Mammary microvascular endothelial cell (primary cell): ENCODE measurements at places on chromosomes 7 and 10. TPM values are rescaled to one million over a fixed set of nuclear protein-coding genes. Genes with fewer than 3 reads are reported as not detected.

TFEC gene
- 8.3 and 10.9 TPM in 2 replicates for total RNA-seq

GDF2 gene
- total RNA-seq: not detected in 2 replicates

FOXP2 gene
- total RNA-seq: 0.34 and 1.5 TPM in 2 replicates

ZCWPW1 gene
- total RNA-seq: 0.60 and 0.98 TPM in 2 replicates

EVX1 gene
- total RNA-seq: not detected in 2 replicates

CHCHD3 gene
- total RNA-seq: 63.8 and 73.4 TPM in 2 replicates

MLXIPL gene
- not detected in 2 replicates for total RNA-seq

TMEM26 gene
- not detected in 2 replicates for total RNA-seq

HOXA6 gene
- 4.0 and 6.5 TPM in 2 replicates for total RNA-seq

PRTFDC1 gene
- total RNA-seq: 7.8 and 9.4 TPM in 2 replicates

AMZ1 gene
- not detected in 2 replicates for total RNA-seq

HKDC1 gene
- total RNA-seq: 0.05 TPM in 1 of 2 replicates, not detected in the other

TRIM73 gene
- total RNA-seq: 0.05 TPM in 1 of 2 replicates, not detected in the other

SPOCK2 gene
- total RNA-seq: 0.53 and 1.2 TPM in 2 replicates

NPC1L1 gene
- total RNA-seq: not detected in 2 replicates

EBLN1 gene
- total RNA-seq: not detected in 2 replicates

PDE1C gene
- 7.2 and 9.5 TPM in 2 replicates for total RNA-seq

SLC26A5 gene
- total RNA-seq: not detected in 2 replicates

PLEKHS1 gene
- total RNA-seq: not detected in 2 replicates

TLX1 gene
- total RNA-seq: not detected in 2 replicates

H2AZ2 gene
- 204 and 221 TPM in 2 replicates for total RNA-seq

SLC18A3 gene
- total RNA-seq: not detected in 2 replicates

SLC16A12 gene
- not detected in 2 replicates for total RNA-seq

PNLIPRP2 gene
- not detected in 2 replicates for total RNA-seq

ELFN1 gene
- total RNA-seq: 0.84 and 1.1 TPM in 2 replicates

TAS2R3 gene
- not detected in 2 replicates for total RNA-seq

STK31 gene
- total RNA-seq: 0.05 TPM in 1 of 2 replicates, not detected in the other

PRKCQ gene
- 0.05 and 0.07 TPM in 2 replicates for total RNA-seq

CCDC3 gene
- total RNA-seq: 1.6 and 2.4 TPM in 2 replicates

ZNF680 gene
- total RNA-seq: 3.7 and 6.1 TPM in 2 replicates

CPA2 gene
- total RNA-seq: not detected in 2 replicates

HTR5A gene
- total RNA-seq: not detected in 2 replicates

KLLN gene
- total RNA-seq: 0.10 and 0.13 TPM in 2 replicates

CAV2 gene
- total RNA-seq: 314 and 335 TPM in 2 replicates

PTN gene
- 0.07 TPM in 1 of 2 replicates, not detected in the other for total RNA-seq

ADK gene
- 47.6 and 51.2 TPM in 2 replicates for total RNA-seq

GSTO2 gene
- 0.30 and 0.33 TPM in 2 replicates for total RNA-seq

UPK3BL2 gene
- total RNA-seq: 0.67 and 1.6 TPM in 2 replicates

OR13A1 gene
- total RNA-seq: not detected in 2 replicates

EN2 gene
- total RNA-seq: not detected in 2 replicates

ENTPD1 gene
- total RNA-seq: 3.5 and 6.2 TPM in 2 replicates

ARHGEF35 gene
- total RNA-seq: 0.69 and 0.73 TPM in 2 replicates

SPACDR gene
- total RNA-seq: 0.87 and 3.4 TPM in 2 replicates

DRGX gene
- total RNA-seq: not detected in 2 replicates

CYP2E1 gene
- total RNA-seq: under 0.01 and 0.10 TPM in 2 replicates

LMOD2 gene
- not detected in 2 replicates for total RNA-seq

SORBS1 gene
- total RNA-seq: 2.3 and 4.2 TPM in 2 replicates

TMUB1 gene
- total RNA-seq: 35.4 and 40.9 TPM in 2 replicates

ASAH2 gene
- 0.64 and 1.00 TPM in 2 replicates for total RNA-seq

FXYD4 gene
- not detected in 2 replicates for total RNA-seq

LIPN gene
- total RNA-seq: not detected in 2 replicates

CREB3L2 gene
- total RNA-seq: 26.0 and 27.1 TPM in 2 replicates

GNGT1 gene
- not detected in 2 replicates for total RNA-seq

LRRC27 gene
- 2.9 and 4.0 TPM in 2 replicates for total RNA-seq

CLCN1 gene
- not detected in 2 replicates for total RNA-seq

POU6F2 gene
- not detected in 2 replicates for total RNA-seq

ANKRD2 gene
- 0.49 and 0.67 TPM in 2 replicates for total RNA-seq

BUD31 gene
- total RNA-seq: 96.2 and 119 TPM in 2 replicates

GLI3 gene
- total RNA-seq: 2.7 and 3.8 TPM in 2 replicates

RASSF4 gene
- 2.2 and 2.5 TPM in 2 replicates for total RNA-seq
